ENCODE measurements at places on chromosomes 4 and X.

GRCh38 chr4:25560605-25561004 is 95.0 kb upstream of the SLC34A2 start:
- no peak overlapping the region for H3K27ac ChIP-seq
- no peaks in the 10 kb centered on the region for H3K4me1 ChIP-seq
- H3K4me3 ChIP-seq: no peak overlapping the region
- no peak for DNase-seq
- peaks cover 2% of the 10 kb centered on the region for H3K27me3 ChIP-seq
- no peaks in the 10 kb centered on the region for H3K36me3 ChIP-seq

DNA sequence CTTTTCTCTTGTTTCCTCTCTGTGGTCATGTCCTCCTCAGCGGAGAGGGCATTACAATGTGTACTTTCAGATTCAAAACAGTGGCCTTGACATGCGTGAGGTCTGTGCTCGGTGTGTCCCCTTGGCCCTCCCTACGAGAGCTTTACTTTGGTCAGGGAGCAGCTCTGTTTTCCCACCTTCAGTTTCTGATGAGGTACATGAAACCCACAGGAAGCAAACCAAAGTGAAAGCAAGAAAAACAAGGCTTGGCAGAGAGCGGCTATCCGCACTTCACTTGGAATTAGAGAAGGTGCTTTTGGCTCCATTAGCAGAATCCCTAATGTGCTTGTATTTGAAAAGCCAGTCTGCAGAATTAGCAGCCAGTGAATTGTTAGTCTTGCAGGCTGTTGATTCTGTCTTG is 19.5 kb upstream of the BOD1L1 start:
- H3K36me3 ChIP-seq: no peaks in the 10 kb centered on the region
- peaks cover 3% of the 10 kb centered on the region for H3K4me1 ChIP-seq
- peak overlapping the region; percentile 72 for H3K4me3 ChIP-seq
- no peak for DNase-seq
- H3K27me3 ChIP-seq: peaks cover 20% of the 10 kb centered on the region
- no peak overlapping the region for H3K27ac ChIP-seq

GRCh38 chr4:152554742-152555141 is 18.9 kb upstream of the FBXW7 start:
- H3K27ac ChIP-seq: peak overlapping the region; percentile 91
- no peaks in the 10 kb centered on the region for H3K27me3 ChIP-seq
- peak overlapping the region; percentile 81 for H3K4me3 ChIP-seq
- peaks cover 4% of the 10 kb centered on the region for H3K36me3 ChIP-seq

- no peaks in the 10 kb centered on the region for H3K4me1 ChIP-seq
- no peaks in the 10 kb centered on the region for H3K36me3 ChIP-seq
- H3K4me3 ChIP-seq: no peak overlapping the region
- H3K27ac ChIP-seq: no peak overlapping the region
- no peaks in the 10 kb centered on the region for H3K27me3 ChIP-seq
Measured at GRCh38 chr4:55079451-55080173, 45.8 kb downstream of the KDR start.

- no peak overlapping the region for H3K27ac ChIP-seq
- H3K4me1 ChIP-seq: no peaks in the 10 kb centered on the region
- DNase-seq: no peak
Measured at GRCh38 chr4:1043162-1043561, 31.7 kb downstream of the FGFRL1 start.

- H3K36me3 ChIP-seq: peaks cover 48% of the 10 kb centered on the region
- H3K27ac ChIP-seq: peak overlapping the region; percentile 92
- H3K4me3 ChIP-seq: peak overlapping the region; percentile 93
- peak; percentile 64 for DNase-seq
- peaks cover 46% of the 10 kb centered on the region for H3K4me1 ChIP-seq
- H3K27me3 ChIP-seq: no peaks in the 10 kb centered on the region
Measured at GRCh38 chr4:6674500-6675149, 19.1 kb upstream of the S100P start.

DNA sequence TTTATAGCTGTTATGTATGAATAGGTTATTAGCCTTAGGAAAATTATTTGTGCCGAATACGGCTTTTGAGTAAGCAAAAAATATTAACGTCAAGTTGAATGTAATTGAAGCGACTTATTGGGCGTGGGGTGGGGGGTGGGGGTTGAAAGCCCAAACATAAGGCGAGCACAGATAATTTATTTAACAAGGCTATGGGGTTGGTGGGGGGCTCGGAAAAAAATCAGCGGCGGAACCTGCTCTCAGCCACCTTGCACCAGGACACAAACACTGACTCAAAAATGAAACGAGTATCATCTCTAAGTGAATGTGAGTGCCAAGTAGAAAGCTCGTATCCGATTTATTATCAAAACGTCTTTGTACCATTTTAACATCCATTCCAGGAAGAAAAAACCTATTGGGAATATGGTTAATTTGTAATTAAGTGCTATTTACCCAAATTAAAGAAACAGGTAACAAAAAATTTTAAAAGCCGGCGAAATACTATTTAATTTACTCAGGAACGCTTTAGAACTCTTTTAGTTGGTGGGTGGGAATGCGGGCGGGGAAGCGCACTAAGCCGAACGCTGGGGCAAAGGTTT is 902 bp upstream of the LARP1B start:
- peak overlapping the region; percentile 96 for H3K27ac ChIP-seq
- H3K4me1 ChIP-seq: peaks cover 11% of the 10 kb centered on the region
- no peaks in the 10 kb centered on the region for H3K36me3 ChIP-seq
- no peak for DNase-seq
- H3K27me3 ChIP-seq: peaks cover 5% of the 10 kb centered on the region

GRCh38 chrX:10423716-10424115 is 196.7 kb downstream of the MID1 start:
- no peaks in the 10 kb centered on the region for H3K4me1 ChIP-seq
- no peaks in the 10 kb centered on the region for H3K36me3 ChIP-seq
- H3K4me3 ChIP-seq: no peak overlapping the region

DNA sequence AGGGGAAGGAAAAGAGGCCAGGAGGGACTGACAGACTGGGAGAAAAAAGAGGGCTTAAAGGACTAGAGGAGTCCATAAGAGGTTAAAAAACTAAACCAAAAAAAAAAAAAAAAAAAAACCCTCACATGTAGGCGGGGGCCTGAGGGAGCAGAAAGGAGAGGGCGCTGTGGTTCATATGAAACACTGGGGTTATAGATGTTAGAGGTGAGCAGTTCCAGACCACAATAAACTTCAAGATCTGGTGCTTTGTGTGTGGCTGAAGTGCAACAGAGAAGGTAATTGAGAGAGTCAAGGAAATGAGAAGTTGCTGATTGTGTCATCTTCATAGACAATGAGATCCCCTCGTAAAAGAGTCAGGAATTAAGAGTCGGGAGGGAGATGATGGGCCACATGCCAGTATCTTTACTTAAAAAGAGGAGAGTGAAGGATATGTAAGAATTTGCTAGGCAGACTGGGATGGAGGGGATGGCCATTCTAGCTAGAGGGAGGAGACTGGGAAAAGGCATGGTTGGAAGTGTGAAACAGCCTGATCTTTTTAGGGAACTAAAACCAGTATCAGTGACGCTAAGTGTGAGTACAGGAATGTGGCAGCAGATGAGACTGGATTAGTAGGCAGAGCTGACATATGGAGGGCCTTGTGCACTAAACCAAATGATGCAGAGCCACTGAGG is 18.4 kb upstream of the OGT start:
- H3K27me3 ChIP-seq: no peaks in the 10 kb centered on the region
- peak overlapping the region; percentile 63 for H3K27ac ChIP-seq
- peaks cover 3% of the 10 kb centered on the region for H3K36me3 ChIP-seq
- H3K4me3 ChIP-seq: peak overlapping the region; percentile 25

- H3K27ac ChIP-seq: no peak overlapping the region
- peaks cover 4% of the 10 kb centered on the region for H3K27me3 ChIP-seq
- H3K36me3 ChIP-seq: no peaks in the 10 kb centered on the region
- H3K4me3 ChIP-seq: no peak overlapping the region
- DNase-seq: no peak
- H3K4me1 ChIP-seq: no peaks in the 10 kb centered on the region
Measured at GRCh38 chr4:53551958-53552357, 39.3 kb downstream of the LNX1 start.
